ENCODE measurements at places on chromosomes 2 and 18.

DNA sequence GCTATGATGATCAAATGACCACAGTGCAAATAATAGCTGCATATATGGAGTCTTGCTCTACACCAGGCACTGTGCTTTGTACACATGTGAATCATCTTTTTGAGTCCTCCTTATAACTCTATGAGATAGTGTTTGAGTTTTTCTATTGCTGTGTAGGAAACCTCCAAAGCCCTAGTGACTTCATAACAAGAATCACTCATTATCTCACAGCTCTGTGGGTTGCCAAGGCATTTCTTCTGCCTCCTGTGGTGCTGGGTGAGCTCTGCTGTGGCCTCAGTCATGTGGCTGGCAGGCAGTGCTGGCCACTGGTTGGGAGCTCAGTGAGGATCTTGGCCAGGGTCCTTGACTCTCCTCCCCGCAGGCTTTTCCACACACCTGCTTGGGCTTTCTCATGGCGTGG is 153.4 kb downstream of the CAPN13 start:
- DNase-seq: no peak

DNA sequence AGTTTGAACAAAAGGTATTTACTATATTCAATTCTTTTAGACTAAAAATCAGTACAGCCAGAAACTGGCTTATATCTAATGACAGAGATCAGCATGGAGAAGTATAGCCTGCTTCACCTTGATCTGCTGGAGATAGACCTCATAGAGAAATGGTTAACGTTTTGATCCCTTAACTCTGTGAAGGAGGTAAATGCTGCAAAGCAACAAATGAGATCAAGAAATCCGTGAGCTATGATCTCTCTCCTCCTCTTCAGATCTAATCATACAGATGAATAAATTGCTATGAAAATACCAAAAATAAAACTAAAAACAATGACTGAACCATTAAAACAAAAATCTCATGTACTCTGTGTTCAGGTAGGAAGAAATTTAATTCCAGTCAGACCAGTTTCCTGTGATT is 42.8 kb downstream of the KLHL14 start:
- DNase-seq: no peak

DNA sequence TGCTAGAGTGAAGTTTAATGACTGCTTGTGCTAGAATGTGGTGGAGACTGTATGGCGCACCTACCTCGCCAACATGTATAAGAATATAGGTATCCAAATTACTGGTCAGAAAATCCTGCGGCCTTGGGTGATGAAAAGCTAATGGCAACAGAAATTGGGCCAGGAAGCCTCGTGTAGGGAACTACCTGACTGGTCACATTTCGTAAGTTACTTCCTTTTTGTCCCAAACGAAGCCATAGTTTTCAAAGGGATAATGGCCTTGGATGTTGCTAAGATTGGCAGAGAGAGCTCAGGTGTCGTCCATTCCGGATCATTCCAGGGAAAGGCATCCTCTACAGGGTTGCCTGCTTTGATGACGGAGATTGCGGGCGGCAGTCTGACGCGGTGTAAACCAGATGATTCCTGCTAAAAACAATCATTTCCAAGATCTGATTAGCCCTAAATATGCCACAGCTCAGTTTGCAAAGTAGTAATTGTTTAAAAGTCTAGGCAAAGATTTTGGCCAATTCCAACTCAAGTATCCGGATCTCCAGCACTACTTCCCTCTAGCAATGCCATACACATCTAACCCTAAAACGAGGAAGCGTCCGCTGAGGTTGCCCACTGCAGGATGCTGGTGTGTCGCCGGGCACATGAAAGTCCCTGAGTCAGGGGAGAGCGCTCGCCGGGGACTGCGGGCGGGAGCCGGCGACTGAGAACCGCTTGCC is 708 bp upstream of the MALT1 start:
- DNase-seq: peak; percentile 64

DNA sequence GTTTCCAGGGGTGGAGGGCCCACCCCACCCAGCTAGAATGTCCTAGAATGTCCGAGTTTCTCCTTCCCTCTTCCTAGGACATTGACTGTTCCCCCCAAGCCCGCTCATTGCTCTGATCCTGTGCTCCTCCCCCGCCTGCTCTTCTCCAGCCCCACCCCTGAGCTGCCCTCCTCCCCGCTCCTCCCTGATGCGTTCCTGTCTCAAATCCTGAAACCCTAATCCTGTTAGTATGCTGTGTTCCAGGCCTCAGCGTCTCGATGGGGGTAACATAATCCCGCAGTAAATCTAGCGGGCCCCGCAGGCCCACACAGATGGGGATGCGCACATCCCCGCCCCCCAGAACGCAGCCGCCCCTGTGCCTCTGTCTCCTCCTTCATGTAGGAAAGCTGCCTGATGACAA is 51.3 kb downstream of the NRP2 start:
- no peak for DNase-seq

GRCh38 chr2:231519975-231520555 is 10.2 kb downstream of the NMUR1 start:
- DNase-seq: no peak

GRCh38 chr2:220847589-220847988 is 724.5 kb downstream of the EPHA4 start:
- no peak for DNase-seq

DNA sequence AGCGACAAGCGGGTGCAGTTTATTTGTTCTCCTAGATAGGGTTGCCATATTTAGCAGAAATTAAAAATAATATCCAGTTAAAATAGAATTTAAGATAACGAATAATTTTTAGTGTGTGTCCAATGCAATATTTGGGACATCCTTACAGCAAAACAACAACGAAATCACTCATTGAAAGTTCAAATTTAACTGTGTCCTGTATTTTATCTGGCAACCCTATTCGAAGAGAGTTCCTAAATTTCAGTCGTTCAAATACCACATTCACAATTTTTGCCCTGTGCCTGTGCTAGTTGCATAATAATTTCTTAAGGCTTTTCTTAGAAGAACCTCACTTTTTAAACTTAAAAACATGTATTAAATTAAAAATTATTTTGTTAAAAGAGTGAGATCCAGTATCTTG is 664 bp downstream of the DGUOK start:
- DNase-seq: no peak

GRCh38 chr2:14634182-14634488 is 1.6 kb downstream of the LRATD1 start:
- DNase-seq: no peak
